IgD-negative memory B cell (primary cell): ENCODE measurements at places on chromosomes 5 and 9. TPM values are rescaled to one million over a fixed set of nuclear protein-coding genes. Genes with fewer than 3 reads are reported as not detected.

The PALM2AKAP2 gene
- polyA plus RNA-seq, result 0.18 TPM

The SPINK7 gene
- polyA plus RNA-seq, result not detected

The CER1 gene
- polyA plus RNA-seq, result not detected

The GABBR2 gene
- polyA plus RNA-seq, result not detected

The KCNIP1 gene
- not detected for polyA plus RNA-seq

The EDIL3 gene
- polyA plus RNA-seq, result not detected

The OR13J1 gene
- not detected for polyA plus RNA-seq

The IFNA13 gene
- not detected for polyA plus RNA-seq

The ZFR gene
- polyA plus RNA-seq, result 81.7 TPM

The FRMD3 gene
- polyA plus RNA-seq, result 1.1 TPM

The GCNT4 gene
- 0.08 TPM for polyA plus RNA-seq

The ERAP2 gene
- polyA plus RNA-seq, result 87.4 TPM

The TPPP gene
- not detected for polyA plus RNA-seq

The ADRB2 gene
- 9.1 TPM for polyA plus RNA-seq

The ARHGEF37 gene
- polyA plus RNA-seq, result 0.36 TPM

The TRPM3 gene
- not detected for polyA plus RNA-seq

The SLC25A48 gene
- not detected for polyA plus RNA-seq

The C9orf50 gene
- not detected for polyA plus RNA-seq

The ZBED3 gene
- 0.29 TPM for polyA plus RNA-seq

The OTP gene
- polyA plus RNA-seq, result not detected

The PTGDS gene
- polyA plus RNA-seq, result not detected

The ACOT12 gene
- polyA plus RNA-seq, result not detected

The TMC1 gene
- not detected for polyA plus RNA-seq

The TMEM174 gene
- not detected for polyA plus RNA-seq

The FBXL7 gene
- not detected for polyA plus RNA-seq

The NUTM2G gene
- polyA plus RNA-seq, result 0.19 TPM

The ANKDD1B gene
- 0.15 TPM for polyA plus RNA-seq

The DMRTA1 gene
- not detected for polyA plus RNA-seq

The BAAT gene
- not detected for polyA plus RNA-seq

The AGXT2 gene
- polyA plus RNA-seq, result not detected

The IGIP gene
- 0.36 TPM for polyA plus RNA-seq

The UCK1 gene
- polyA plus RNA-seq, result 26.2 TPM

The PTTG1 gene
- 19.1 TPM for polyA plus RNA-seq

The OR1L1 gene
- polyA plus RNA-seq, result 0.99 TPM

The UBE2QL1 gene
- not detected for polyA plus RNA-seq

The TRIM36 gene
- polyA plus RNA-seq, result not detected

The SLC1A3 gene
- polyA plus RNA-seq, result not detected

The EGR1 gene
- 32.3 TPM for polyA plus RNA-seq

The TMEM171 gene
- polyA plus RNA-seq, result not detected

The SPATA31A3 gene
- not detected for polyA plus RNA-seq

The BTNL8 gene
- polyA plus RNA-seq, result not detected

The WHRN gene
- polyA plus RNA-seq, result 0.89 TPM

The FAM221B gene
- polyA plus RNA-seq, result not detected

The WDR38 gene
- polyA plus RNA-seq, result not detected

The PAPPA gene
- 0.04 TPM for polyA plus RNA-seq

The PPP2R2B gene
- 0.14 TPM for polyA plus RNA-seq

The GZMA gene
- 19.5 TPM for polyA plus RNA-seq
